ENCODE measurements at places on chromosomes 16 and 17.

DNA sequence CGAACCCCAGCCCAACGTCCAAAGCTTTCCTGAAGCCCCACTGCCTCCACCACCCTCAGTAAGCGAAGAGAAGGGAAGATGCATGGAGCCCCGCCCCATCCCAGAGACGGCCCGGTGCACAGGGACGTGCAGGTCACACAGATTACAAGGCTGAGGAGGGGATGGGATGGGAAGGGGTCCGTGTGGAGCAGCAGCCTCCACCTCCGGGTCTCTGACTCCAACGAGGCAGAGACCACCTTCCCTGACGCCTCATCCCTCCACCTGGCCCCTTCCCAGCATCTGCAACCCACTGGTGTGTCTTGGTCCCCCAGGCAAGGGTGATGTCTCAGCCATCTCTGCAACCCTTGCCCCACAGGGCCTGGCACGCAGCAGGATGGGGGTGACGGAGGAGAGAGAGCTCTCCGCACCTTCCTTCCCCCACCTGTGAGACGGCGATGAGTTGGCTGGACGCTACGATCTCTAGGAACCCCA, 58.5 kb downstream of the TBC1D16 start:
- no peak for DNase-seq

DNA sequence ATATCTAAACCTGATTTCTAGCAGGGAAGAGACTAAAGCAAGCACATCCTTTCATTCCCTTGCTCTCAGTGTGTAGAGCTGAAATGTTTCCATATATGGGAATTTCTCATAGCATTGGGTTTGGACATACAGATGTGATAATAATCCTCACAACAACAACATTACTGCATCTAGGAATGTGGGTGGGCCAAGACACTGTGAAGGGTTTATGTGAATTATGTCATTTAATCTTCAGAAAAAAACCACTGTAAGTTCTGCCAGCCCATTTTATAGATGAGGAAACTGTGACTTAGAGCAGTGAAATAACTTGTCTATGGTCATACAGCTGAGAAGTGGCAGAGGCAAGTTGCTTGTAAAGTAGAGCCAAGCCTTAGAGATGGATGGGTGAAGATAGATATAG, 5.2 kb downstream of the OMG start:
- no peak for DNase-seq

DNA sequence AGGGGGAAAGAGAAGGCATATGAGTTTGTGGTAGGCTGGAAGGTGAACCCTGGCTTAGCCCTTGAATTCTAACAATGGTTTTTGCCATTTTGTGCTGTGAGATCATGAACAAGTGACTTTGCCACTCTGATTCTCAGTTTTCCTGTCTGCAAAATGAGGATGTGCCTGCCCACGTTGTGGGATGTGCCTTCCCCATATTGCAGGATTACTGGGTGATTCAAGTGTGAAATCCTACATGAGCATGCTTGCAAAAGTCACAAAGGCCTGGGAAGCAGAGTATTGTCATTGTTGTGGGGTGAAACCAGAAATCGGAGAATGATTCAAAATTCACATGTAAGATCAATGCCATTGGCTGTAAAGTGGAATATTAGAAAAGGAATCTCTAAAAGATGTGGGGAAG, 28.6 kb upstream of the TVP23A start:
- no peak for DNase-seq

- DNase-seq, result no peak
Measured at GRCh38 chr17:28549236-28550132, 2.9 kb downstream of the UNC119 start.

DNA sequence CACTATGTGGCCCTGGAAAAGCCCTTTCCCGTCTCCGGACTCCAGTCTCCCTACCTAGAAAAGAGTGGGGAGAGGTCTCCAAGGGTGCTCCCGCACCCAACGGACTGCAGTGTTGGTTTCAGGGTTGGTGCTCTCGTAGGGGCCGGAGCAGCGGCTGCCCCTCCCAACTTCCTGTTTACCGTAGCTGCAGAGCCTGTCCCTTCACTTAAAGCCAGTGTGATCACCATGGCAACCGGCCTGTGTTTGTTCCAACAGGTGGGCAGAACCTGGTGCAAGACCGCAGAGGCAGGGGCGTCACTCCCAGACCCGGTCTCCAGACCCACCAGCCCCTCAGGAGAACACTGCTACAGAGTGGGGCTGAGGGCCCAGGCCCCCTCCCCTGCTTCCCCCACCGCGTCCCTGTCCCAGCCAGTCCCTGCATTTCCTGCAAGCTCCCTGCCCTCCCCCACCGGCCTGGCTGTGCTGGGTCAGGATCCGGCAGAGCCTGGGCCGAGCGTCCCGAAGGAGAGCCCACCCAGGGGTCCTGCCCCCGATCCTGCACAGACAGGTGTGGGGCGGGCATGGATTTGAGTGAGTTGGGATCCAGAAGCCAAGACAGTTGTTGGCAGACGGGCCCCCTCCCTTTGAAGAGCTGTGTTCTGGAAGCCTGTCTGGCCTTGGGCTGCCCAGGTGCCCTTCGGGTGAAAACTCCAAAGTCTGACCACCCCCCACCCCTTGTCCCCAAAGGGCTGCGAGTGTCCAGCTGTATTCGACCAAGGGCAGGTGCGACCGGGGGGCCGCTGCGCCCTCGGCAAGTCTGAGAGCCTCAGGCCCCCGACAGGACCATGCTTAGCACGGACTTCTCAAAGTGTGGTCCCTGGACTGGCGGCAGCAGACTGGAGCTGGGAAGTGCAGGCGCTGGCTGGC, 1.5 kb upstream of the BAIAP3 start:
- DNase-seq, result no peak

DNA sequence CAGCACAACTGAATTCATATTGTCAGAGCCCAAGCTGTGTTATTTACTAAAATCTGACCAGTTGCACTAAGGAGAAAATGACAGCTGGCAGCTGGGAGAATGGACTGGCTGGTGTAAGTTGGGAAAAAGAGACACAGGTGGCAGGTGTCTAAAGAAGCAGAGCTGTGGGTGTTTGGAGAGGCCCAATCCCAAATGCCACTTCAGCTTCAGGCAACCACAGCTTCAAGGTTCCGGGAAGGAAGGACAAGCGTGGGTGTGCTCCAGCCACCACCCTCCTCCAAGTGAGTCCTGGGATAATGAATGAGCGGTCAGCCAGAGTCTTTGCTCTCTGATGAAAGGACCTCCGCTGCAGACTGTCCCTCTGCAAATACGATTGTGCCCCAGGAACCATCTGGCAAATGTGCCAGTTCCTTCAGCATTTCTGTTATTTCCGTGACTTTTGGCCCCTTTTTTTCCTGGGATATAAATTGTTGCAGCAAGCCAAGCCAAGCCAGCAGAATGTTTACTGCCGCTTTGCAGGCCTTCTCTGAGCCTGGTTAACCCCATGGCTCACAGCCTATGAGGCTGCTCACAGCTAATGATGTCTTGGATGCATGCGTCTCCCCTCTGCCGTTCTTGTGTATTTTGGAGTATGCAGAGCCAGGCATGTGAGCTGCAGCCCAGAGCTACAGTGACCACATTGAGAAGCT, 9.5 kb upstream of the RHBDL3 start:
- DNase-seq, result no peak

GRCh38 chr17:5135726-5136579, 20.1 kb downstream of the USP6 start:
- no peak for DNase-seq

DNA sequence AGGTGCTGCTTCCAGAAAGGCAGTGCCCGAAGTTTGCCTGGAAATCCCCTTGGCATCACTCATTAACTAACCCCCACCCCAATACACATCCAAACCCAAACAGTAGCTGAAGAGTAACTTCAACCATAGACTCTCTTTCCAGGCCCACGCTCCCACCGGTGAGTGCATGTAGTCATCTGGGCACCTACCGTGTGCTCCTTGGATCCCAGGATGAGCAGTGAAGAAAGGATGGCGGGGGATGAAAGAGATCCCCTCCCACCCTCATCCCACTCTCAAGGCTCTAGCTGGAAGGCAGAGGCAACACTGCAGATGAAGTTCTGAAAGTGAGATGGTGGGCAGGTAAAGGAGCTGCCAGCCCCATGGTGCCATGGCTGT, 305.0 kb downstream of the SOX9 start:
- no peak for DNase-seq

DNA sequence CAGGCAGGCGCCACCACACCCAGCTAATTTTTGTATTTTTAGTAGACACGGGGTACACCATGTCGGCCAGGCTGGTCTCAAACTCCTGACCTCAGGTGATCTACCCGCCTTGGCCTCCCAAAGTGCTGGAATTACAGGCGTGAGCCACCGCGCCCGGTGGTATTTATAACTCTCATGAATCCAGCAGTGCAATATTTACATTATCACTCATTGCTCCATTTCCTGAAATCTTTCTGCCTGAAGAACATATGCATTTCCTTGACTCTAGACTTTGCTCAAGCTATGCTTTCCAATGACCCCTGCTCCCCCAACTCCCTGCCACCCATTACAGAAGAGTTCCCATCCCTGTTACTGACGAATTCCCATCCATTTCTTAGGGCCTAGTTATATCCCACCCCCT, 19.7 kb upstream of the NDUFAB1 start:
- DNase-seq, result no peak

DNA sequence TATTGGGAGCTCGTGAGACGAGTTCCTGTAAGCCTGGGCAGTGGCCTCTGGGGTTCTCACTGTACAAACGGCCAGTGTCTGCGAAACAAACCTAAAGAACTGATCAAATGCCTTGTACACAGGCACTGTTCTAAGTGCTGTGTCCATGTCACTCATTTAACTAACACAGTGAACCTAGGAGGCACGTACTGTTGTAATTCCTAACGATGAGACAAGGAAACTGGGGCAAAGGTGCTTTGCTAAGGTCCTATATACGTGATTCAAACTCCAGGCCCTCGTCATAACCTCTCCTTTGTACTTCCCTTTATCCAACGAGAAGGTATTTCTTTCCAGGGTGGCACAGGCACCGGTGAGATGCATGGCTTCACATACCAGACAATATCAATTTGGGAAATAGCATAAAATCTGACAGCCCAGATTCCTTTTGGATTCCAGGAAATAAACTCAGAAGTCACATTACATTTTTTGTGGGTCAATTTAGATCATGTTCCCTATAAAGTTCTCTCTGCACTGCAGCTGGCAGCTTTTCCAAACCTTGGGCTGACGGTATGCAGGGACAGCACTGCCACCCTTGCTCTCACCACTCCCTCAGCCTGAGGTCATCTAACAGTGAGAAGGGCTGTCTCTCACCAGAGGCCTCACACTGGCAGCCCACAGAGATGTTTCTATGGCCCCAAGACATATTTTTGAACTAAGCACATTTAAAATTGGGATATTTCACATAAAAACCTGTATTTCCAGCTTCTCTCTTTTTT, 18.3 kb downstream of the GLYR1 start:
- DNase-seq, result no peak

DNA sequence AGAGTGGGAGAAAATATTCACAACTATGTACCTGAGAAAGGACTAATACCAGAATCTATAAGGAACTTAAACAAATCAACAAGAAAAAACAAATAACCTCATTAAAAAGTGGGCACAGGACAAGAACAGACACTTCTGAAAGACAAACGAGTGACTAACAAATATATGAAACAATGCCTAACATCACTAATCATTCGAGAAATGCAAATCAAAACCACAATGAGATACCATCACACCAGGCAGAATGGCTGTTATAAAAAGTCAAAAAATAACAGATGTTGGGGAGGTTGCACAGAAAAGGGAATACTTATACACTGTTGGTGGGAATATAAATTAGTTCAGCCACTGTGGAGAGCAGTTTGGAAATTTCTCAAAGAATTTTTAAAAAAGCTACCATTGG, 83.5 kb upstream of the WSCD1 start:
- no peak for DNase-seq

- peak; percentile 96 for DNase-seq
Measured at GRCh38 chr17:49739641-49740271, 24.2 kb downstream of the FAM117A start.

GRCh38 chr16:49640581-49640980, 215.3 kb downstream of the ZNF423 start:
- no peak for DNase-seq

Measured in stimulated activated CD4-positive, alpha-beta T cell treated with anti-CD3 and anti-CD28 coated beads, TNF-alpha, amount 100 ng/mL, for 1 hour (primary cell).